ENCODE measurements at places on chromosomes 16 and 17.
A peak's percentile ranks its signal among the peaks of the same experiment; 100 is the strongest.

GRCh38 chr17:73698966-73699365 lies 54.7 kb upstream of the SDK2 start:
- no peak for DNase-seq

- no peak for DNase-seq
Measured at GRCh38 chr16:20676268-20676825, 21.1 kb downstream of the ACSM1 start.

- no peak for DNase-seq
Measured at GRCh38 chr17:17670701-17671305, 10.5 kb upstream of the RAI1 start.

DNA sequence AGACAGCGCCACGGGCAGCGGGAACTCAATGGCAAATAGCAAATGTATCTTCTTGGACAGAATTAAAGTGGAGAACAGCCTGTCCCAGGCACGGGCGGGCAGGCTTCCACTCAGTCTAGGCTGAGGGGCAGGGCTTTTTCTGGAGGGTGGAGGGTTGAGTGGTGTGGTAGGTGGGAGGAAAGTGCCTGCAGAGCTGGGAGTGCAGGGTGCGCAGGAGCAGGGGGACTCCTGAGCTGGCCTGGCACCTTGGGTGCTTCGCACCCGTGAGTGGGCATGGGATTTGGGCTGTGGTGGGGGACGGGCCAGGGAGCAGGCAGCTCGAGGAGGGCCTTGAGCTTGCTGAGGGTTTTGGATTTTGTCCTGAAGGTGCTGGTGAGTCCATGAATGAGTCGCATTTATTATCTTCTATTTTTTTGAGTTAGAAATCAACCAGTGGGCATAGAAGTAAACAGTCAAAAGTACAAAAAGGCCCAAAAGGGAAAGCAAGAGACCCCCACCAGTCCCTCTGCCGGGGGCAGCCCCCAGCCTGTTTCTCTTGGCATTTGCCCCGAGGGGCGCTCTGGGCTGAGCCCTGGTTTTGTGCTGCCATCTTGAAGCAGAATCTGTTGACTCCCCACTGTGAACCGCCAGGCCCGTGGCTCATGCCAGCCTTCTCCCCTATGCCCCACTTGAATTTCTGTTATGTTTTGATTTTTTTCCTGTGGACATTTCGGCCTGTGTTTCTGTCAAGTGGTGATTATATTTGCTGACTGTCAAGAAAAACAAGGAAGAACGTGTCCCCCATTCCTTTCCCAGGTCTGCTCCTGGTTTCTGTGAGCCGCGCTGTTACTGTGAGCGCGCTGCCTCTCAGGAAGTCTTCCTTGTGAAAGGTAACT lies 8.2 kb downstream of the ADORA2B start:
- DNase-seq: no peak

DNA sequence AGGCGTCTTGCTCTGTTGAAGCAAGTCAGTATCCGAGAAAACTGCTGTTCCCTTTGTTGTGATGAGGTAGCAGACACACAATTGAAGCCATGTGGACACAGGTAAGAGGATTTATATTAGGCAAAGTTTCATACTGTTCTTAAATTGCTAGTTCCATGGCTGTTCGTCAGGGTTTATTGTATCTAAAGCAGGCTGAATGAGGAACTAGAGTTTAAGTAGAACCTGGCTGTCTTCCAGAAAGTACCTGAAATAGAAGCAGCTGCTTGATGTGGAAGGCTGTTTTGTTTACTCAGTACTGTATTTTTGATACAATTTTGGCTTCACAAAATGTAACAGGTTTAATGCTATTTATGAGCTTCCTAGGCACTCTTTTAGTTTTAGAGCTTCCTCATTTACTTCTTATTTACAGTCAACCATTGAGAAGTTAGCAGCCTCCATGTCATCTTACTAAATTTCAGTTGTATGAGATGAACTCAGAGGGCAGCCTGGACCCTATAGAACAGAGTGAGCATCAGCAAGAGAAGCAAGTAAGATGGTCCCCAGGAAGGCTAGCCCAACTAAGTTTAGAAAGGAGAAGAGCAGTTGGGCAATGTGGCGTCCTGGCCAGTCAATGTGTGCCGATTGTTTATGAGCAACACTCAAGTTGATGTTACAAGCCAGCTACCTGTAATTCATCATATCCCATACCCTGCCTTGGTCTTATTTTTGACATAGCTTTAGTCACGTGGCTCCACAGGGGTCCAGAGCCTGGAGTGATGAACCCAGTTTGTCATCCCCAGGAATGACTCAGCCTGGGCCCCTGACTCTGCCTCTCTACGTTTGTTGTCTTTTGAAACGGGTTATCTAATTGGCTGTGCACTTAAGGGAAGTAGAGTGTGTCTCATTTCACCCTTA lies 9.7 kb upstream of the ARL2BP start:
- DNase-seq: peak; percentile 68

- DNase-seq: peak; percentile 79
Measured at GRCh38 chr17:37478187-37478586, 11.5 kb upstream of the DUSP14 start.

- DNase-seq: no peak
Measured at GRCh38 chr17:6231886-6232731, 161.9 kb downstream of the WSCD1 start.

- DNase-seq: no peak
Measured at GRCh38 chr17:28053725-28054124, 11.2 kb downstream of the NLK start.

DNA sequence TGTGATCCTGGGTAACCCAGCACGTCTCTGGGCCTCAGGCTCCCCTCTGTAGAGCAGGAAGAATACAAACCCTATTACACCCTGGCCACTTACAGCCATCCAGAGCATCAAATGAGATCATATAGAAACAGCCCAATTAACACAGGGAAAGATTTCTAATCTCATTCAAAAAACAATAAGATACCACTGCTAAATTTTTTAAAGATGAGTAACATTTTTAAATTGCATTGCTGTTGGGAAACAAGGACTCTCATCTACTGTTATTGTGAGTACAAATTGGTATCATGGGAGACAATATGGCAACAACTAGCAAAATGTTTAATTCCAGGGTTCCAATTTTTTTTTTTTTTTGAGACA lies 41.1 kb downstream of the SRL start:
- peak; percentile 65 for DNase-seq

DNA sequence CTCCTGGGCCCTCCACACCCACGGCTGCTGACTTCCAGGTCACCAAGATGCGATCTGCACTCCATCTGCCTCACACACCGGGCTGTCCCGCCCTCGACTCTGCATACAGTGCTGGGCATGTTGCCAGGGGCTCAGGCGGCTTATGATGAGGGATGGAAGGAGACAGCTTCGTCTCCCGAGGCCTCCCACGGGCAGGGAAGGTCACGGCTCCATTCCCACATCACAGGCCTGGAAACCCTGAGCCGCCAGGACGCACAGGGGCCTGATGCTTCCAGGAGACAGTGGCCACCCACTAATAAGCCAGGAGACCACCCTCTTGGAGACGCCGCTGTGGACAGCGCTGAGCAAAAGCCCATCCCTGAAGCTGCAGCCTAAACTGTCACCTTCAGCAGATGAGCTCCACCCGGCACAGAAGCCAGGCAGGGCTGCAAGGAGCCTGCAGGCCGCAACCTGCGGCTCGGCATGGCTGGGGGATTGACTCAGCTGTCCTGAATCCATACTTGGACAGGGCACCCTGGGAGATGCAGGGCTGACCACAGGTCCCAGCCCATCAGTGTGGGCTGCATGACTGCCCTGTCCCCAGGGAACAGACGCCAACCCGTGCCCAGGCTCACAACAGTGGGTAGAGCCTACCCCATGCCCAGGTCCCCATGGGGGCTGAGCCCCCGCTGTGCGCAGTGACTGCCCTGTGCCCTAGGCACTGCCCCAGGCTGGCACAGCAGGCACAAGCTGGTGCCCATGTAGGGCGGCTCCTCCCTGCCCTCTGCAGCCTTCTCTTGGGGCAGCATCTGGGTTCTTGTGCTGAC lies 34.4 kb downstream of the SLC7A5 start:
- peak; percentile 39 for DNase-seq

GRCh38 chr17:2191785-2192184 lies 111.8 kb downstream of the SMG6 start:
- DNase-seq: peak; percentile 65

Measured in cardiac fibroblast (primary cell).